RWPE1 (cell line): ENCODE measurements at places on chromosomes 7 and 10.

DNA sequence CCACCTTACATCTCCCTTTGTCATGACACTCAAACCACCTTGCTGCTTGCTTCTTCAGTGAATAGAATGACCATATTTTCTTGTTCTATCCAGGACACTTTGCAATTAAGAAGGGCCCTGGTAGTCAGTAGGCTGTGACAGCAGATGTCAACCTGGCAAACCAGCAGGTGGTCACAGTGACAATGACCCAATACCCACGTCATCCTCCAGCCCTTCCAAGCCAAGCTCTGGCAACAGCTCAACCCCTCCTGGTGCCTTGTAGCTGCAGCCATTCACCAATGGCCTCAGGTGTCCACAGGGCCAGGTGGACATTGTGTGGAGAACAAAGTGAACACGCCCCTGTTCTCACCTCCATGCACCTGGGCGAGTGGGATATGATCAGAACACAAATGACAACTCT, 87.6 kb upstream of the MACROH2A2 start:
- DNase-seq: no peak

- DNase-seq: no peak
These were observed 34.0 kb upstream of the EZH2 start for GRCh38 chr7:148918058-148918596.

- no peak for DNase-seq
These were observed 13.0 kb downstream of the GALNT17 start for GRCh38 chr7:71144963-71145362.

GRCh38 chr10:69835875-69836730, 34.4 kb downstream of the COL13A1 start:
- DNase-seq: no peak

- no peak for DNase-seq
These were observed 1120.0 kb downstream of the SORCS1 start for GRCh38 chr10:106044503-106044902.

GRCh38 chr10:51077507-51077906, 3.2 kb downstream of the PRKG1 start:
- DNase-seq: no peak

- DNase-seq: no peak
These were observed 137.7 kb upstream of the POM121L12 start for GRCh38 chr7:52897713-52898112.

GRCh38 chr7:159141660-159142059, 3.0 kb downstream of the VIPR2 start:
- DNase-seq: no peak

- no peak for DNase-seq
These were observed 50.0 kb upstream of the WIPI2 start for GRCh38 chr7:5139998-5140397.
